ENCODE measurements at places on chromosomes 2 and 18.

DNA sequence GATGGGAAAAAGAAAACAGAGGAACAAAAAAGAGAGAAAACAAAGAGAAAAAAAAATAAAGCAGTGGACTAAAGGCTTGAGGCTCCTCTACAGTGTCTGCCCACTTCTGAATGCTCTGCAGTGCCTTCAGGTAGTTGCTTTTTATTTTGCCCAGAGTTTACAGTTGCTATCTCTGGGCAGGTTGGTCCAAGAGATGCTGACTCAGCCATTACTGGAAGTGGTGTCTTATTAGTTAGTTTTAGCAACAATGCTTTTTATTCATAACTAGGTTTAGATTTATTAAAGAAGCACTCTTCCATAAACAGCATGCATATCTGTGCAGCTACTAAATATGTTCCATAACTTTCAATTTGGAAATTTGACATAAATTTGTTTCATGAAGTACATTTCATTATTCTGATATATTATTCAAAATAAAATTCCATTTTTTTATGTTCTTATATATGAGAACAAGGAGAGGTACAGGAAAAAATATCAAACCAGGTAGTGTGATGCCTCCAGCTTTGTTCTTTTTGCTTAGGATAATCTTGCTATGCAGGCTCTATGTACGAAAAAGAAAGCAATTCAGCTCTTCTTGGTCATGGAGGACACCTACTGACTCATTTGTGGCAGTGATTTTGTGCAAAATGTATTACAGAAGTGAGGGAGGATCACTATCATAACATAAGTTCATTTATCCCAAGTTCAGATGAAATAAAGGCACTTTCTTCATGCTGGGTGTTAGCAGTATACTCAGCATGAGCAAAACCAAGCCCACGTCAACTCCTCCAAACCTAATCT, 69.5 kb downstream of the RPIA start:
- no peak for DNase-seq

DNA sequence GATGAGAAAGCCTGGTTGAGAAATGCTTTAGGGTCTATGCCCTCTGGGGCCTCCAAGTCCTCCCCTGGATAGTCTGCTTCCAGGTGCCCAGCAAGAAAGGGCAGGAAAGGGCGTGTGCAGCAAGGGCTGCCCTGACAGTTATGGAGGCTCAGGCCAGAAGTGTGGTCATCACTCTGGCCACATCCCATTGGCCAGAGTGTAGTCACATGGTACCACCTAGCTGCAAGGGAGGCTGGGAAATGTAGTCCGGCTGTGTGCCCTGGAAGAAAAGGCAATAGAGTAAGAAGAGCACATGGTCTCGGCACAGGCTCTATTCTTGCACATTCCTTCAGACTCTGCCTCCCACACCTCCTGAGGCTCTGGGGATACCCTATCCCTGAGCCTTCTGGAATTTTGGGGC, 35.7 kb downstream of the ODC1 start:
- no peak for DNase-seq

GRCh38 chr18:12373771-12374116, 3.3 kb downstream of the AFG3L2 start:
- no peak for DNase-seq

GRCh38 chr2:117411983-117412382, 402.5 kb upstream of the DDX18 start:
- DNase-seq, result no peak

DNA sequence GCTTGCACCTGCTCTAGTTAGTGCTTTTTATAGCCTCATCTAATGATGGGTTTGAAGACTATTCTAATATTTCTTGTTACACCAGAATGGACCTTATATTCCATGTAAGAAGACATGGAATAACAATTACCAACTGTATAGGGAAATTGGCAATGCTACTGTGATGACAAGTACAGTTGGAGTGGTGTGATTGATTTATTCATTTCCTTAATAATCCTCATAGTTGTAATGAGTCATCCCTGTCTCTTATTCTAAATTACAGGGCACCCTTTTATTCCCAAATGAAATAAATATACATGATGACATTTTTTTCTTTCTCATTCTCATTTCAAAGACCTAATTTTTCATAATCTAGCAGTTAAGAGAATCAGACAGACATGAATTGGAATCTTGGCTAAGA, 18.3 kb upstream of the TLK1 start:
- no peak for DNase-seq

GRCh38 chr2:136086253-136087016, 31.5 kb downstream of the CXCR4 start:
- no peak for DNase-seq

- DNase-seq, result no peak
These were observed 49.4 kb downstream of the IMPA2 start for GRCh38 chr18:12030670-12031069.

DNA sequence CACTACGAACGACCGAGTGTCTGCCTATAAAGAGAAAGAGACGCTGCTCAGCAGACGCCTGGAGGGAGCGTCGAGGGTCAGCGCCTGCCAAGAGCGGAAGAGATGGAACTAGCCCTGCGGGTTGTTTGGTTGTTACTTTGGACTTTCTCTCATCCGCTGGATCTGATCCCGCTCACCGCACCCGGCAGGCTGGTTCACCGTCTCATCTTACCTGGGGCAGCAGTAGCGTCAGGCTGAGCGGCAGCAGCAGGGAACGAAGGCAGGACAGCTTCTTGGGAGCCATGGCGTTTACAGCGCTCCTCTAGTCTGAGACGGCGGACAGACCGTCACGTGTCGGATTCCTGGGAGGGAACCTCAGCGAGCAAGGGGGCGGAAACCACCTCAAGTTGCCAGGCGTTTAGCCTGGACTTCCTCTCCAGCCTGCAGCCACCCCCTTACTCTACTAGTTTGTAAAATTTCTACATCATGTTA, 1.9 kb downstream of the GLB1L start:
- no peak for DNase-seq

DNA sequence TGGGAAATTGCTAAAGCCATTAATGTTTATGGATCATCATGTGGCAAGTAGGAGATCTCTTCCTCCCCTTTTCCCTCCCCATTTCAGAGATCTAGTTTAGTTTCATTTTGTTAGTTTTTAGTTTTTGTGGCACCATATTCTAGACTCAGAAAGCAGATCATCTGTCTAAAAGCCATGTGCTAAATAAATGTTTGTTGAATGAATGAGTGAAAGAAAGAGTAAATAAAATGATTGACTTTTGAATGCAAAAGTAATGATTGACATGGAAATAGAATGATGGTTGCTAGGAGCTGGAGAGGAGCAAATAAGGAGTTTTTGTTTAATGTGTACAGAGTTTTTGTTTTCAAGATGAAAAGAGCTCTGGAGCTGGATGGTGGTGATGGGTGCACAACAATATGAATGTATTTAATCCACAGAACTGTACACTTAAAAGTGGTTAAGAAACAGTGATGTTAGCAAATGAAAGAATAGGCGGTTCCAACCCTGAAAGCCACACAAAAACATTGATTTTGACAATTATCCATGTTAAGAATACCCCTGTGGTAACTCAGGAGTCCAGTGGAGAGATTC, 23.6 kb downstream of the TMEM178A start:
- no peak for DNase-seq

DNA sequence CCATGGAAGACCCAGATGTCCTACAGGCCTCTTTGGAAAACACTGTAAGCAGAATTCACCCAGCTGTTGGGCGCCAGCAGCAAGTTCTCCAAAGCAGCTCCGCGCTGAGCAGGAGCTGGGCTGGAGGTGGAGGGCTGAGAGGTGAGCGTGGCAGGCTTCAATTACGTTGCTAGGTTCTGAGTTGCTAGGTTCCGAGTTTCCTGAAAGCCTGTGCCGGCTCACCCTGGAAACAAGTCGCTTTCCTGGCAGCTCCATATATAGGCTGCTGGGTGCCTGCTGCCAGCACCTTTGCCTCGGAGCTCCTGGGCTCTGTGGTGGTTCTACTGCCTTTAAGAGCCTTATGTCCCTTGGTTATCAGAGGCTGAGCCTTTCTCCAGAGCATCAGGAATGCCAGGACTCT, 14.4 kb upstream of the EGR4 start:
- no peak for DNase-seq

- no peak for DNase-seq
These were observed 773.9 kb upstream of the LRATD1 start for GRCh38 chr2:13858626-13859025.

- no peak for DNase-seq
These were observed 60.3 kb upstream of the GPC1 start for GRCh38 chr2:240375024-240375645.
